Activated CD8-positive, alpha-beta T cell treated with anti-CD3 and anti-CD28 coated beads, Interleukin-2, amount 10 ng/mL, durations not matched to agents 7 days and 5 days (primary cell): ENCODE measurements at places on chromosomes 3 and 15. TPM values are rescaled to one million over a fixed set of nuclear protein-coding genes. Genes with fewer than 3 reads are reported as not detected.

Gene UNC45A
- total RNA-seq, result 74.6 TPM

Gene GOLGA6A
- not detected for total RNA-seq

Gene DUOX2
- not detected for total RNA-seq

Gene GABRR3
- total RNA-seq, result not detected

Gene ADPRH
- 3.8 TPM for total RNA-seq
